ENCODE measurements at places on chromosomes 11 and 22.

DNA sequence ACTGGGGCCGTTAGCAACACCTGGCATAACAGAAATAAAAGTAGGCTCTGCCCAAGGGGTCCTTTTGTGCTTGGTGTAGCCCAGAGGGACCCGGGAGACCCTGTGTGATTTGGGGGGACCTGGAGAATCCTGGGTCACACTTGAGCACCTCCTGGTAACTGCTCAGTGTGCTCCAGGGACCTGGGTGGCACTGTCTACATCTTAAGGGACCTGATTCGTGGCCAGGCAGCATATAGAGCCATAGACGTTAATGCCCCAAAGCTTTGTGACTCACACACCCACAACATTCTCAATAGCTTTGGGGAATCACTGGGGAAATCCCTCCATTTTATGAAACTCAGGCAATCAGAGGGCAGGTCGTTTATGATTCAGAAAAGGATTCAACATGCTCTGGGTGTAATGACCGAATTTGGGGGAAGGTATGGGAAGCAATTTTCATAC is 3.6 kb upstream of the IGF2 start:
- peak; percentile 56 for DNase-seq

- no peak for DNase-seq
These were observed 52.7 kb downstream of the RTL6 start for GRCh38 chr22:44445307-44445680.

GRCh38 chr11:106679581-106679980 is 338.7 kb downstream of the GUCY1A2 start:
- no peak for DNase-seq

DNA sequence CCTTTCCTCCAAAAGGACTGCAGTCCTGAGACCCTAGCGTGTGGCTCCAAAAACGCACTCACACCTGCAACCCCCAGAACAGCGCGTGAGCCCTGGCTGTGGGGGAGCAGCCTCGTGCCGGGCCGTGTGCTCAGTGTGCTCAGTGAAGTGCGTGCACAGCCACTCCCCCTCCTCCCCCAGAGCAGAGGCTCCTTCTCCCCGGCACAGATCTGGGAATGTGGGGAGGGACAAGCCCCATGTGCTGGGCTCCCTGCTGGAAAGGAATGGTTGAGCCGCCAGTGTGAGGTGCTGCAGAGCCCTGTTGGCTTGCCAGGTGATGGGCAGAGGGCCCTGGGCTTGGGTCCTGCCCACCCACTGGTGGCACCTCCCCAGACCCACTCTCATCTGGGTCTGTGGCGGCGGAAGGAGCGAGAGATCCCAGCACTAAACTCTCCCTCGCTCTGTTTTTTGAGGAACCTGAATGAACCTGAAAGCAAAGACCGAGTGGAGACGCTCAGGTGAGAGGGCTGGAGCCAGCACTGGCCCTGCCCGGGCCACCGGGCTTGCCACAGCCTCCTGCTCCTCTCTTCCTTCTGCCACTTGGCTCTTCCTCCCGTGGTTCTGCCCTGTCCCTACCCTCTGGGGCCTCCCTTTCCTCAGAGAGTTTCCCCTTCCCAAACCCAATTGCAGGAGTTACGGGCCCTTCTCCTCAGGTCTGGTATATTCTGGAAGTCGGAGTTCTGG is 9.0 kb downstream of the RCOR2 start:
- no peak for DNase-seq

DNA sequence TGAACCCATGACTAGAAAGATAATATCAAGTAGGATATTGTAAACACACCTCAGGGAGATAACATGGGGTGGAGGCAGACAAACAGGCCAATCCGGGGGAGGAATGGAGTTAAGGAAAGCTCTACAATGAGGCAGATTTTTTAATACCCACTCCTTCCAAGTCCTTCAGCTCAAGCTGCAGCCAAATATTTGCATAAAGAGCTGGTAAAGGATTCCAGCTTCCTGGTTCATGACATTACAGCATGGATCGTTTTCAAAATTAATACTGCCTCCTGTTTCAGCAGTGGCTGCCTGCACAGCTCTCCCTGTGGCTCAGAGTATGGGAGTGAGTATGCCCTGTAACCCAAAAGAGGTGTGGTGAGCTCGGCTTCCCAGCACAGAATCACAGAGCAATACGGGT is 5.1 kb downstream of the POU2AF3 start:
- no peak for DNase-seq

DNA sequence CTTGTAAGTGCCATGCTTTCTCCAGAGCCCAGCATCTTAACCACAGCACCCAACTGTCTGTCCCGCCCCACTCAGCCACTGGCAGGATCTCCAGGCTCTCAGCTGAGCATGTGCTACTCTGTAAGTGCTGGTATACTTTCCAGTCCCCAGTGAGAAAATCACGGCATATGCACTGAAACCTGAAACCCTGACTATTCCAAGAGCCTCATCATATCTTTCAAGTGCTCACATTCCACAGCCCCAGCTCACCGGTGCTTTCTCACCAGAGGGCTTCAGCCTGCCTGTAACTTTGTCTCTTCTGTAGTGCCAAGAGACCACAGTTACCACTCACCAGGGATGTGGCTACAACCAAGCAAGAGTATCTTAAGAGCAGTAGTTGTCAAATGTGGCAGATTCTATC is 24.4 kb upstream of the PAMR1 start:
- peak; percentile 99 for DNase-seq

DNA sequence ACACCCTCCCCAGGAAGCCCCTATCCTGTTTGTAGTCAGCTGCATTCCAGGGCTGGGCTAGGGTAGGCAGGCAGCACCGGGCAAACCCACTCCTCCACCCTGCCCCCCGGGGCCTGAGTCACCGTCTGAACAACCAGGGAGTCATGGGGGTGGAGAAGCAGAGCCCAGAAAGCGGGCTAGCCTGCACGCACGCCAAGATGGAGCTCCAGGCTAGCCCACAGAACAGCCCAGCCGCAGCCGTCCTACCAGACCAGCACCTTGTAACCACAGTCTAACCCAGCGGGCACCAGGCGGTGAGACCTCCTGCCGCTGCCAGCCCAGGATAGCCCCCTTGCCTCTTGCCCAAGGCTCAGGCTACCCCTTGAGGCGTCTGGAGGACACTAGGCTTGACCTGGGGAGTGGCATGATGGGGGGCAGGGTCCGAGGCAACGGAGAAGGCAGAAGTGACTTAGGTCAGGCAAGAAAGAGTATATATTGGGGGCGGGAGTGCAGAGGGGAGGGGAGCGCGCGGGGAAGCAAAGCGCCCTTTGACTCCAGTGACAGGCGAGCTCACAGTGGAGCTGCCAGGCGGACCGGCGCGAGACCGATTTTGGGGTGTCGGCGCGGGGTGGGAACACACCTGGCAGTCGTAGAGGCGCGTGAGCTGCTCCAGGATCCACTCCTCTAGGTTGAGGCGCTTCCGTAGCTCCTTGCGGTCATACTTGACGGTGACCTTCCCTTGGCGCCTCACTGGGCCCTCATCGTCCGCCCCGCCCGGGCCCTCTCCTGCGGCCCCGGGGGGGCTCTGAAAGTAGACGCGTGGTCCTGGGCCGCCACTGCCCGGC is 734 bp downstream of the PPP1R14B start:
- DNase-seq = peak; percentile 91

DNA sequence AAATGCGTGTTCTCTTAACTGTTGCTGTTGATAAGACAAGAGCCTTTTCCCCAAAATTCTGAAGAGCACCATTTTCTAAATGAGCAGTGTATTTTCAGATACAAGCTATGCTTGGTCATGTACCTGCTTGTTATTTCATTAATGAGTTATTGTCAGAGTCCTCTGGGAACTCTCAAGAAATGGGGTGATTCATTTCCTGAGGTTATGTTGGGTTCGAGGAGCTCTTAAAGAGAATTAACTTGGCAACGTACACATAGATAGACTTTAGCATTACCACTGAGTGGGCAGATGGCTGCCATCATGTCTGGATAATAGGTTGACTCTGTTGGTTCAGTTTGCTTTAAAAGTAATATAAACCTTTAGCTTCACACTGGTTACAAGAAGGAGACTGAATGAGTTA is 87.9 kb upstream of the SORL1-AS1 start:
- DNase-seq = peak; percentile 6
